CD4-positive, alpha-beta T cell treated with Interleukin-4 for 4 hours (primary cell): ENCODE measurements at places on chromosomes 12 and 14.

- no peak for DNase-seq
Measured at GRCh38 chr14:92144708-92145107, 22.9 kb downstream of the CPSF2 start.

DNA sequence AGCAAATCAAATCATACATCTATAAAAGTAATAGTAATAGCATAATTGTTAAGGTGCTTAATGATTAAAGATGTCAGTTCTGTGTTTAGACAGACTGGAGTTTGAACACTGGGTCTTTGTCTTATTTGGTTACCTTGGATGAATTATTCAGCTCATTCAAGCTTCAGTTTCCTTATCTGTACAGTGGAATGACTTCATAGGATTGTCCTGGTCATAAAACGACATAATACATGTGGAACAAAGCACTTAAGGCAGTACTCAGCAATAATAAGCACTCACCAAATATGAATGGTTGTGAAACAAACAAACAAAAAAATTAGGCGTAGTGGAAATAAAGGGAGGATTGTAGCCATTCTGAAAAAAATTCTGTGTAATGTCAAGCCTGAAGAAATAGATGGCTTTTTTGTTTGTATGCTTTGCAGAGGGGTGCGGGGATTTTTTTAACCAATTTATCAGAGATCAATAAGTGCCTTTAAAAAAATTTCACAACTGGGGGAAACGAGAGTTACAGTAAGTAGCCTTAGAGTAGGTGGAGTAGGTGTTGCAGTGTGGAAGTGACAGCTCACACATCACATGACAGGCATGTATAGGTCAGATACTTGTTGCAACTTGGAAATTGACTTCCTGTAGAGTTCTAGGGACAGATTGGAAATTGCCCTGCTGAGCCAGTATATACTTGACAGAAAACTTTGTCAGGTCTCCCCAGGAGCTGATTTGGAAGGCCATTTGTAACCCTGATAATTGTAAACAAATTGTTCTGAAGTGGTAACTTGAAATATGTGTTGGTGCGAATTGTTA, 157.7 kb downstream of the SLC15A5 start:
- DNase-seq = no peak

- no peak for DNase-seq
Measured at GRCh38 chr12:112852127-112852526, 54.6 kb upstream of the OAS1 start.

DNA sequence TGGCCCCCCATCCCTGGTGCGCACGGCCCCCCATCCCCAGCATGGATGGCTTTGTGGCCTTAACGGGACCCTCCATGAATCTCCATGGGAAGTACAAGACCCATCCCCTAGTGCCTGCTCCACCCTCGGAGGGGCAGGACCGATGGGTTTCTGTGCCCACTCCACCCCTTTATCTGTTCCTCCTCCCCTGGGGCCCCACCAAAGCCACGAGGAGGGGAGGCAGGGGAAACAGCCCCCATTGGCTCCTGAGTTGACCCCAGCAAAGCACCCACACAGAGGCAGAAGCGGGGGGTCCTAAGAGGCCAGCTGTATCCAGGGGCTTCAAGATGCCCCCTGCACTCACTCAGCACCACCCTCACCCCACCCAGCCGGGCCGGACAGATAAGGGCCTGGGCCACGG, 36.1 kb upstream of the TMEM179 start:
- DNase-seq = no peak

DNA sequence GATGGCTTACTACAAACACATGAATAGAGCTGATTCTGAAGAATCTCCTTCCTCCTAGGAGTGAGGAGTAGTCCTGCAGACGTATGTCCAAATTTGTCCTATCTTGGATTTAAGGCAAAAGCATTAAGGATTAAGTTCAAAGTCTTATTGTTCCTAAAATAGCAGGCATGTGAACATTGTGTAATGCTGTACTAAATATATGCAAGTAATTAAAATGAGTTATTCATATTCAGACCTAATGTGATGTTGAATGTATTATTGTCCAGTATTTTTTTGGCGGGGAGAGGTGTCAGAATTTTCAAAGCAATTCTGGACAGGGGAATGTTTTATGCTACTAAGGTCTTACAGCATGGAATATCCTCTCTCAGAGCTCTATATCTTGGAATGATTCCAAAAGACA, 60.7 kb upstream of the STK38L start:
- DNase-seq = no peak

GRCh38 chr12:112855375-112855774, 51.4 kb upstream of the OAS1 start:
- DNase-seq = no peak

GRCh38 chr12:80778005-80778541, 61.4 kb downstream of the MYF5 start:
- DNase-seq = no peak

- DNase-seq = no peak
Measured at GRCh38 chr14:44168566-44168965, 338.5 kb downstream of the FSCB start.

DNA sequence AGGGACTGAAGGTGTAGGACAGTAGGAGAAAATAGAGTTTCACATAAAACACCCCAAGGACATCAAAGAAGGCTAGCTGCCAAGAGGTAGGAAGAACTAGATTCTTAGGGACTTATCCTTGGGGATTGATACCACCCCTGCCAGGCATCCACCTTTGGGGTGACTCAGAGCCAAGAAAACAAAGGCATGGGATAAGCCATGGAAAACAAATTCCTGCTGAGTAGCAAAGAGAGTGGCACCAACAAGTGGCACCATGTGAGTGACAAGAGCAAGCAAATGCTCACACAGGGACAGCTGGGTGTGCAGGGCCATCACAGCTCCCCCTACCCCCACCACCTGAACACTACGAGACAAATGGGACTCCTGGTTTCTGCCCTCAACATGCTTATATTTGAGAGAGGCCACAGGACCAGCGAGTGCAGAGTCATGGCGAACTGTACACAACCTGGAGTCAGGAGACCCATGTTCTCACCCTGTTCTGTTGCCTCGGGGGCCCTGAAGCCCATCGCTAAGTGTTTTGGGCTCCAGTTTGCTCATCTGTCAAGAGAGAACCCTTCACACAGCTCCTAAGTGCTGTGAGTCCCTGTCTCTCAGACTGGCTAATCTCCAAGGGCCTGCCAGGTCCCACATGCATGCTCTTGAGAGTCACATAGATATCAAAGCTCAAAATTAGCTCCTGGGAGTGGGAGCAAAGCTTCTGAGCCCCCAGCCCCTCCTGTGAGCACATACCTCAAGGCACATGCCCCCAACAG, 91.9 kb downstream of the DPF3 start:
- no peak for DNase-seq

DNA sequence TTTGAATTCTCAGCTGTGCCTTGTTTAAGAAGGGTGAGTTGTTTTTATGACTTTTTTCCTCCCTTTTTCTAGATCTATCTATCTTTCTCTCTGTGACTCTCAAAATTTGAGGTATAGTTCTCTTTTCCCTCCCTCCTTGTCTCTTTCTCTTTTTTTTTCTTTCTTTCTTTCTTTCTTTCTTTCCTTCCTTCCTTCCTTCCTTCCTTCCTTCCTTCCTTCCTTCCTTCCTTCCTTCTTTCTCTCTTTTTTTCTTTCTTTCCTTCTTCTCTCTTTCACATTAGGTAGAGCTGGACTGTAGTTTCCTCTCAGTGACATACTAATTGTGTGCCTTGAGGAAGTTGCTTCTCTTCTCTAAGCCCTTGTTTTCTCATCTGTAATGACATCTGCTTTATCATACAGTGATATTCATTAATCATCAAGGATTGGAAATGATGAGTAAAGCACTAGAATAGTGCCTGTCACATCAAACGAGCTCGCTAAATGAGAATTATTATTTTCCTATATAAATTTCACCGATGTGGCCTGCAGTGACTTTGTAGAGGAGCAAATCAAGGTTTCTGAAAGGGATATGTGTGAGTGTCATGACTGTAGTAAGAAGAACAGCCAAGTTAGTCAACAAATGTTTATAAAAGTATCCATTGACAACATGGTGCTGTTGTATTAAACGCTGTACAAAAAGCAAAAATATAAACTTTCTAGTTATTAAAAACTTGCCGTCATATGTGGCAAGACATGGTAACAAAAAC, 78.9 kb upstream of the SLC38A2 start:
- DNase-seq = no peak

GRCh38 chr12:108816652-108817335, 40.6 kb downstream of the SSH1 start:
- DNase-seq = no peak

- DNase-seq = no peak
Measured at GRCh38 chr12:41014643-41015020, 173.5 kb upstream of the PDZRN4 start.

DNA sequence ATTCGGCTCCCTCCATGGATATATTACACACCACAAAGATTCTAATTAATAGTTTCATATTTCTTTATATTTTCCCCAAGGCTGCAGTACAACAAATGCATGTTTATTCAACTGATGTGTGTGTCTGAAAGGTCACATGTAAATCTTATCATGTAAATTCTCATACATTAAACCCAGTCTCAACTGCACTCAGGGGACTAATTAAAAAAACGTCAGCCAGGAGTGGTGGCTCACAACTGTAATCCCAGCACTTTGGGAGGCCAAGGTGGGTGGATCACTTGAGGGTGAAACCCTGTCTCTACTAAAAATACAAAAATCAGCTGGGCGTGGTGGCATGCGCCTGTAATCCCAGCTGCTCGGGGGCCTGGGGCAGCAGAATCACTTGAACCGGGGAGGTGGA, 67.8 kb downstream of the MAP3K9 start:
- no peak for DNase-seq

GRCh38 chr12:49008943-49009342, 9.6 kb downstream of the PRKAG1 start:
- no peak for DNase-seq

DNA sequence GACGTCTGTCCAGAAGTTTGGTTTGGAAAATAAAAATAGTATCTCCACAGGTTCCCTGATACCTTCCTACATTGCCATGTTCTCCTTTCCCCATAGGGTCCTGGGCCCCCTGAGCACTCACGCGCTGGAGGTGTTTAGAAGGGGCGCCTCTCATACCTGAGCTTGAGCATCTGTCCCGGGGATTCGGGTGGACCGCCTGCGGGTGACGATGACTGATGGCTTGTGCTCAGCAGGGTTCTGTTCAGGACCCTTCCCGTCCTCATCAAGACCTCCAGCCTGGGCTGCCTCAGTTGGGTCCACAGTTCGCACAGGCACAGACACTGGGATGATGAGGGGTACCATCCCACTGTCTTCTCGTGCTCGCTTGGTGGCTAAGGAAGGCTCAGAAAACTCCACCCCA, 22.7 kb upstream of the PNMA1 start:
- no peak for DNase-seq

DNA sequence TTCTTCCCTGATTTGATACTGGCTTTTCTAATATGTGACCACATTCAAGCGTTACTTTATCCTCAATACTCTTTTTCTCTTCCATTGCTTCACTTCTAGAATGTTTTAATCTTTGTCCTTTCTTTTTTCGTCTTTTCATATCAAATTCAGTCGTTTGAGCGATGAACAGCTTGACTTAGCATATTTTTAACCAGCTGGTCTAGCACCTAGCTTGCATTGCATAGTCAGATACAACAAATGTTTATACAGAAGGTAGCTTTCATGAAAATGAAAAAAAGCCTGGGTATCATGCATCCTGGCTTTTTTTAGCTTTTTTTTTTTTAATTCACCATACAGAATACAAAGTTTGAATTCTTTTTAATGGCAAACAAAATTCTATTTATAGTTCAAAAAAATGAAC, 1.2 kb downstream of the SOX5 start:
- DNase-seq = no peak

GRCh38 chr12:124388679-124389137, 93.8 kb downstream of the RFLNA start:
- peak; percentile 6 for DNase-seq

DNA sequence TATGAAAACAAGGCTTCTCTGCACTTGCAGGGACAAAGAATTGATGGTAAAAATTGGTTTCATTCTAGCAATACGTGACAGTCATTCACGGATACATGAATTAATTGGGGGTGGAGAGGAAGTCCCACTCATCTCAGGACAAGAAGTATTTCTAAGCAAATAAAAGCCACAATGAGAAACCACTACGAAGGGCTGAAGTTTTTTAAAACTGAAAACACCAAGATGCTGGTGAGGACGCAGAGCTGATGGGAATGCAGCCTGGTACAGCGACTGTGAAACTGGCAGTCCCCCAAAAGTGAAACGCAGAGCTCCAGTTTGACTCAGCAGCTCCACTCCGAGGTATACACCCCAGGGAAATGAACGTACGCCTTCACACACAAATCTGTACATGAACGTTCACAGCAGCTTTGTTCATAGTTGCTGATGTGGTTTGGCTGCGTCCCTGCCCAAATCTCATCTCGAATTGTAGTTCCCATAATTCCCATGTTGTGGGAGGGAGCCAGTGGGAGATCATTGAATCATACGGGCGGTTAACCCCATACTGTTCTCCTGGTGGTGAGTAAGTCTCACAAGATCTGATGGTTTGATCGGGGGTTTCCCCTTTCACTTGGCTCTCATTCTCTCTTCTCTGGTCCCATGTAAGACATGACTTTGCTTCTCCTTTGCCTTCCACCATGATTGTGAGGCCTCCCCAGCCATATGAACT, 89.0 kb downstream of the SCARB1 start:
- peak; percentile 47 for DNase-seq

- DNase-seq = peak; percentile 52
Measured at GRCh38 chr12:7959701-7960121, 23.7 kb upstream of the SLC2A3 start.

DNA sequence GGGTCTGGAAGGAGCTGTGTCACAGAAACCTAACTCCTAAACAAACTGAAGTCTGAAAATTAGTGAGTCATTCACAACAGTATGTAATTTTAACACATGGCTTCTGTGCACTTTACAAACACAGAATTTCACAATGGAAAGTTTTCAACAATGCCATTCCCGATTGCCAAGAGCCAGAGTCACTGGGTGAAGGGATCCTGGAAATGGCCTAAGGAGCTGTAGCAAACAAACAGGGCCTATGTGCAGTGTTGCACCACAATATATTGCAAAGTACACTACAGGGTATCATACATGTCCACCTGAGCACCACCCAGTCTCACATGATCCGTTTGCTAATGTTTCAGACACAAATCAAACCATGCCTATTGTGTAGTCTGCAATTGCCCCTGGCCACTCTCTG, 184.7 kb upstream of the OTX2 start:
- no peak for DNase-seq

GRCh38 chr12:12003609-12004008, 67.1 kb upstream of the BCL2L14 start:
- no peak for DNase-seq

GRCh38 chr12:122057769-122058168, 20.8 kb upstream of the MLXIP start:
- no peak for DNase-seq
